ENCODE measurements at places on chromosomes 7 and 10.

DNA sequence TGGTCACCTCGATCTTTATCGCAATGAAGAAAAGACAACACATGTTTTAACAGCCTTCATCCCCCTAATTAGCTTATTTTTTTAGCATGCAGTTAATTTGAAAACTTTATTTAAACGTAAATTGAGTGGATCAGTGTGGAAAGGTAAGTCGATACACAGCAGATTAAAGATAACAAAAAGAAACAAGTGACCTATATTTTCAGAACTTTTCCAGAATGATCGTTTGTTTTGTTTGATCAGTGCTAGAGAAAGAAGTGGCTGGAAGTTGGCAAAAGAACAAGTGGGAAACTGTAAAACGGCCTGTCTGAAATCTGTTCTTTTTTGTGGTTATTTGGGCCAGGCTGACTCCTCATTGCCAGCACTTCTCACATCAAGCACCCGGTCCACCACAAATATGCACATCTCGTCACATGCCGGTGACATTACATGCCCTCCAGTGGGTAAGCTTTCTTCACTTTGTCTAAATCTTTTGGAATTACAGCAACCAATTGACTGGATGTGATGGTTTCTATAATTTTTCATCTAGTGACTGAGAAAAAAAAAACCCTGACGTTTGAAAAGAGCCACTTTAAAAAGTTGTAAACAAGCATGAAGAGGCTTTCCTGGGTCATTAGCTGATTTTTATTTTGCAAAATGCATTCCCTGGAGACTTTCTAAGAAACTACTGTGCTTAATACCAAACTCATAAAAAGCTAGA is 33.2 kb downstream of the C7orf33 start:
- no peak for DNase-seq

DNA sequence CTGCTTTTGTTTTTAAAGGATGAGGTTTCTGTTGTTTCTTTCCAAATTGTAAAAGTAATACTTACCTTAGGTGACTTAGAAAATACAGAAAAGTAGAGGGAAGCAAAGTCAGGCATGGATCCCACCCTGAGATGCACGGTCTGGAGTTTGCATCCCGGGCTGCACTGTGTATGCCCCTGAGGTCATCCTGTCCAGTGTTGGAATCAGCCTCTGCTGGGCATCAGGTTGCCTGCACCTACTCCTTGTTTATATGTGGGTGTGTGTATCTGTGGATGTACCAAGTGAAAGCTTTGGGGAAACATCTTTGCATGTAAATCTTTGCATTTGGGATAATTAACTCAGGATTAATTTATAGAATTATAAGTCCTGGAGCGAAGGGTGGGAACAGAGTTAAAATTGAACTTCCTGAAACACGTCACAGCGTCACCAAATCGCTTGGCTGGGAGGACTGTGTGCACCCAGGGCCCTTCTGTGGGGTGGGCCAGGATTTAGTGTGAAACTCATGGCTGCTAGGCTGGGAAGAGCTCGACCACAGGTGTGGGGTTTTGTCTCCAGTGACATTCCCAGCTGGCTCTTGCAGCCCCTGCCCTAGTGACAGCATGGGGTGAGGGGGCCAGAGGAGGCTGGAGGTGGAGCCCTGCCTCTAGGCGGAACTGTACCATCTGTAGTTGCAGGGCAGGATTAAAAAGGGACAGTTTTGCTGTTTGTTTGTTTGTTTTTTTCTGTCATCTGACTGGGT is 27.9 kb downstream of the GTF2IRD1 start:
- no peak for DNase-seq

- no peak for DNase-seq
These were observed 44.9 kb downstream of the ANXA8 start for GRCh38 chr10:47438857-47439474.

- DNase-seq, result no peak
These were observed 108.3 kb downstream of the ANK3 start for GRCh38 chr10:60281331-60281730.

DNA sequence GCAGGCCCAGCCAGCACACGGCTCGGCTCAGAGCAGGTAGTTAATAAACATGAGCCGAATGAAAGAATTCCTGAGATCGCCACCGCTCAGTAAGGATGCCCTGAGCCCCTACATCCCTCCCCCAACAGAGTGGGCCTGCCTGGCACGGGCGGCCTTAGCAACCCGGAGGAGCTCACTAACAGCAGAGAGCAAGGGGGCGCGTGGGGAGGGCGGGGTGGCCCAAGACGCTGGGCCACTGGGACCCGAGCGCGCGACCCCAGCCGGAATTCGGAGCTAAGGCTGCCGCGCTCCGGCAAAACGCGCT is 403 bp upstream of the ENO4 start:
- DNase-seq, result no peak

- no peak for DNase-seq
These were observed 3.0 kb downstream of the NAMPT start for GRCh38 chr7:106281585-106282318.

DNA sequence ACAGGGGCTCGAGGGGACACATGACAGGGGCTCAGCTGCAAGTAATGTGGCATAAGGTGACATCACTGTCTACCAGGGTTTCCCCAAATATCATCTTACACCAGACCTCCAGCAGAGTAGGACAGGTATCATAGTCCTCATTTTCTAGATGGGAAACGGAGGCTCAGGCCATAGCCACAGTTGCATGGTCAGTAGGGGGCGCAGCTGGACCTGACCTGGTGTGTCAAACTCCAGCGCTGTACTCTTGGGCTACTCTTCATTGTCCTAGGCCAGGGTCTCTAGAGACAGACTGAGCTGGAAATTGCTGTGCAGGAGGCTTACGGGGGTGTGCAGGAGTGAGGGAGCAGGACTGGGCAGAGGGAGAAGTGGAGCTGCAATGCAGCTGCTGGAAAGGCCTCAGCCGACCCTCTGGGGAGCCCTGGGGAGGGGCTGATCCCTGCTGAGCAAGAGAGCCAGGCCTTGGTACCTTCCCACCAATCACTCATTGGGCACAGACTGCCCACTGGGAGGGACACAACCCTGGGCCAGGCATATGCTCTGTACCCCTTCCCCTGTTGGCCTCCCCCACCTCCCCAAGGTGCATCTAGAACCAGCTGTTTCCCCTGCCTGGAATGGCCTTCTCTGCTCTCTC is 89.9 kb downstream of the CDH23 start:
- peak; percentile 60 for DNase-seq

- no peak for DNase-seq
These were observed 130.1 kb upstream of the LRRN3 start for GRCh38 chr7:110960811-110961210.

- no peak for DNase-seq
These were observed 22.2 kb upstream of the CAMK2B start for GRCh38 chr7:44347546-44348114.
